ENCODE measurements at places on chromosomes 1 and 21.

DNA sequence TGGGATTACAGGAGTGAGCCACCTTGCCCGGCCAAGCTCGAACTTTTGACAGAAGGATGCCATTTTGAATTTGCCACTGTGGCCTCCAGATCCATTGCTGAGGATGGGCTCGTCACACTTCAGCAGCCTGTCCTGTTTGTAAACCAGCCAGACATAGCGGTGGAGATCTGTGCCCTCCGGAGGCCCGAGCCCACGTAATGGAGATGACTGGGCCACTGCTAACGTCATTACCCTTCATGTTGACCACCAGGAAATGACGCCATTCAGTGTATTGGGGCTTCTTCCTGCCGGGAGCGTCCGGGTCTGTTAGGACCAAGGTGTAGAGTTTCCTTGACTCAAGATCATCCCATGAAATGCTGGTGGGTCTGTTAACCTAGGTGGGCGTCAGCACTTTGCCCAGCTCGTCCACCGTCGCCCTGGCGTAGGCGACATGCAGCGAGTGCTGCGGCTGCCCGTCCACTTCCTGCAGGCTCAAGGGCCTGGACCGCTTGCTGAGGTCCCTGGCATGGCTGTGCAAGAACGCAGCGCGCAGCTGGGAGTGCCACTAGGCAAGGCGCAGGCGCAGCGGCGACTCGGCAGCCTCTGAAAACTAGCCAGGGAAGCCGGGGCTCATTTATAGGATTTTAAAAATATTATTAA lies 40.8 kb downstream of the PTPRC start:
- DNase-seq: no peak

DNA sequence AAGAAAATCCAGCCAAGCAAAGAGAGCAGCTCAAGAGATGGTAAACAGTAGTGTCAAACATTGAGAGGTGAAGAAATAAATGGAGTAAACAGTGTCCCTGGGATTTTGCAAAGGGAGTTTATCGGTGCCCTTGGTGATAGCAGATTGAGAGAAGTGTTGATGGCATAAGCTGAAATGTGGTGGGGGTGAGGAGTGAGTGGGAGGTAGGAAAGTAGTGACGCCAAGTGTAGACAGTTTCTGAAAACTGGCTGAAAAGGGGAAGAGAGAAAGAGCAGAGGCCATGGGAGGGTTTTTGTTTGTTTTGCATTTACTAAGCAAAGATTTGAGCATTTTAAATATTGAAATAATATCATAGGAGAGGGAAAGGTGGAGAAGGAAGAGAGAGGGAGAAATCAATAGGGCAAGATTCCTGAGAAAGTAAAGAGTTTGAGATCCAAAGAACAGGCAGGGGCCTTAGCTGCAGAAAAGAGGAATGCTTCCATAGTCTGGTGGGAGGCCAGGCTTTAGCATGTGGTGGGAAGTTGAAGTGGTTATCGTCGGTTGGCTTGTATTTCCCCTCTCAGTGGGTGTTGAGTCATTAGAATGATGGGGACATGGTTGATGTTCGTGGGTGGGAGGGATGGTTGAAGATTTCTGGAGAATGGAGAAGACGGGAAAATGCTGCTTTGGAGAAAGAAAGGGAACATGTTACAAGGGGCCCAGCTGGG lies 26.8 kb upstream of the RASAL2 start:
- no peak for DNase-seq

GRCh38 chr1:45205011-45205909 lies 1.1 kb downstream of the ZSWIM5 start:
- DNase-seq: peak; percentile 44

GRCh38 chr1:48203287-48203900 lies 19.1 kb upstream of the SLC5A9 start:
- DNase-seq: no peak

- DNase-seq: no peak
Measured at GRCh38 chr1:242890192-242890741, 364.8 kb downstream of the CEP170 start.

- no peak for DNase-seq
Measured at GRCh38 chr1:60731321-60731720, 351.0 kb upstream of the NFIA start.

- DNase-seq: no peak
Measured at GRCh38 chr1:168312718-168313604, 32.3 kb downstream of the TBX19 start.

GRCh38 chr1:213003256-213003655 lies 12.4 kb downstream of the ANGEL2 start:
- DNase-seq: no peak

DNA sequence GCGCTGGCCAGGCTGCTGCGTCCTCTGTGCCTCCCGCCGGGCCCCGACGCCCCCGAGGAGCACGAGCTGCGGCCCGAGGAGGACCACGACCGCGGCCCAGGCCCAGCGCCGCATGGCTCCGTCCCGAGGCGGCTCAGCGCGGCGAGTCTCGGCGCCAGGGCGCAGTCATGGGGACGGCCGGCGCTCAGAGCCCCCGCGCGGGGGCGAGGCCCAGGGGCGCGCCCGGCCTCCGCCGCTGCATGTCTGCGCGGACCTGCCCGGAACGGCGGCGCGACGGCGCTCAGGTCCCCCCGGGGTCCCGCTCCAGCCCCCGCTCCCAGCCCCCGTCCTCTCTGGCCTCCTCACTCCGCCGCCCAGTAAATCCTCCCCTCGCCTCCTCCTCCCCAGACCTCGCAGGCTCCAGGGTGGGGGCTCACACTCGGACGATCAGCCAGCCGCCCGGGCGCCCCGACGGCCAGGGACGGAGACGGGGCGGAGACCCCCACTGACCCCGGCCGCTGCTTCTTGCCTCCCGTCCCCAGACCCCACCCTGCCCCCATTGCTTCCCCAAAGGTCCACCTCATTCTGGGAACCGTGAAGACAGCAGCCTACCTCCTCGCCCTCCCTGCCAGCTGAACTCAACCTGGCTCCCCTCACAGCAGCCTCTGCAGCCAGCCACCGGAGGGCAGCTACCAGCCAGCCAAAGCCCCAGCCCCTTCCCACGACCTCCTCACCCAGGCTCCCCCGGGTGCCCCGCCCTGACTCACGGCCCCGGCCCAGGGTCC lies at the start of gene C1QTNF12:
Gene C1QTNF12 (minus strand): TSS at position 146 of the 764 bp plus-strand sequence. CDS start 32 bp downstream, at position 114.
- no peak for DNase-seq

- DNase-seq: no peak
Measured at GRCh38 chr1:223180731-223181321, 37.8 kb upstream of the TLR5 start.

- no peak for DNase-seq
Measured at GRCh38 chr1:94602316-94602715, 60.8 kb upstream of the F3 start.

- no peak for DNase-seq
Measured at GRCh38 chr1:22139066-22139594, 3.8 kb downstream of the WNT4 start.

DNA sequence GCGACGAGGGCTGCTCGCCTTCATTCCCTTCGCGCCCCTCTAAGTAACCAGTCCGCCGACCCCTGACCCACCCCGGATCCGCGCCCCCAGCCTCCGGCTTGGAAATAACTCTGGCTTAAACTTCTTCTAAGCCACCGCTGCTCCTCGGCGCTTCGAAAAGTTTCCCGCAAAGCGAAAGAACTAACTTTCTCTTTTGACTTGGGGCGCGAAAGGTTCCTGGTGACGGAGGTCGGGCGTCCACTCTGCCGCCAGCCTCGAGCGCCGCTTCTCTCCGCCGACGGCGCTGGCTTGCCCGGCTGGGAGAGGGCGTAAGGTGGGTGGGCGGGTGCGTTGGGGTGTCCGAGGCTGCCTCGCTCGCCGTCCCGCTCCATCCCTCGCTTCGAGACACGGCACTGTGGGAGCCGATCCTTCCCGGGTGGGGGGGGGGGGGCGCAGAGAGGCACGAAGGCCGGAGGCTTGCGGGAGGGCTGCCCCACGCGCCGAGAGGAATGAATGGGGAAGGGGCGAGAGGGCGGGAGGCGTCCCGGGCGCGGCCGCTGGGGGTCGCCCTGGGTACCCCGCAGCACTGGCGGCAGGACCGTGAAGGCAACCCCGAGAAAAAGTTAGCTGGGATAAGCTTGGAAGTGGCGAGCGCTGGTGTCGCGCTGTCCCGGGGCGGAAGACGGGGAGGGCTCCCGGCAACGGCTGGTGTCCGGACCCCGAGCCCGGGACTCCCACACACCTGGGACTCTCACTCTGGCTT lies 569 bp downstream of the ATF3 start:
- peak; percentile 63 for DNase-seq

GRCh38 chr1:37726751-37727585 lies 34.7 kb downstream of the CDCA8 start:
- no peak for DNase-seq

GRCh38 chr1:78096976-78097375 lies 51.2 kb downstream of the GIPC2 start:
- no peak for DNase-seq

GRCh38 chr1:190747704-190748103 lies 270.0 kb upstream of the BRINP3 start:
- no peak for DNase-seq

- no peak for DNase-seq
Measured at GRCh38 chr21:35506352-35506751, 457.2 kb upstream of the RUNX1 start.

DNA sequence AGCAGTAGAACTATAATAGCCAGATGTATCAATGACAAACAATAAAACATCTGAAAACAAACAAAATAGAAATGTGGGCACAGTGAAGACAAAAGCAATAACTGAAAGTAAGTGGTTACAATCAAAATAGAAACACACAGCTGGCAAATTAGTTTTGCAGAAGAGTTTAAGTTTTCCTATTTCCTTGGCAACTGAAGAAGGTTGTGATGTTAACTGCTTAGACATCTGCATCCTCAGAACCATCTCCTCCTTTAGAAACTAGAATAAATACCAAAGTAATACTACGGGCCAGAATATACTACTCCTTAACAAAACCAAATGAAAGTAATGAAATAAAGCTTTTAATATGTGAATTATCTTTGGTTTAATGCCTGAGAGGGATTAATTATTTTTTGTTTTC lies 605.5 kb downstream of the LTN1 start:
- DNase-seq: no peak

DNA sequence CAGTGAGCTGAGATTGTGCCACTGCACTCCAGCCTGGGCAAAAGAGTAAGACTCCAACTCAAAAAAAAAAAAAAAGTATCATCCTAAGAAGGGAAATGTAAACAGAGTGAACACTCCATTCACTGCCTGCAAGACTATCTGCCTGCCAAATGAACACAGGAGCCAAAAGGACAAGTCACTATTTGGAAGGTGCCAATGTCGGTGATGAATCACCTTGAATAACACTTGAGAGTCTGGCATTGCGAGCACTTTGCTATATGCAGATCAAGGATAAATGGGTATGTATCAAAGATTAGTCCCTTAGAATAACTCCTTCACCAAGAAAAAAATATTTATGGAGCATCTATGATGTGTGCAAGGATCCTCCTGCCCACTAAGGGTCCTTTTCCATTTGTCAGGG lies 6.6 kb downstream of the UBR4 start:
- DNase-seq: no peak

DNA sequence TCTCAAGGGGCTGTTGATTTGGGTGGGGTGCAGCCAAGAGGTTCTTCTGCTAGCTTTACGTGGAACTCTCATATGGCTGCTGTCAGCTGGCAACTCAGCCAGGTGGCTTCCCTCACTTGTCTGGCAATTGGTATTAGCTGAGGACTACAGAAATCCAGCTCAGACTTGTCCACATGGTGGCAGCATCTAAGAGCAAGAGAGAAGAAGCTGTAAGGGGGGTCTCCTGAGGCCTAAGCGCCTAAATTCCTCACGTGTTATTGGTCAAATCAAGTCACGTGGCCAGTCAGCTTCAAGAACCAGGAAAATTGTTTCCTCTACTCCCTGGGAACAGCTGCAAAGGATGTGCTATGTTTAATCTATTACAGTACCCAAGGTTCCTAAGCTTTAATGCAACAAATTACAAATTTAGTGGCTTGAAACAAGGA lies 4.2 kb upstream of the DYRK3 start:
- peak; percentile 91 for DNase-seq

GRCh38 chr1:112743174-112744008 lies 28.3 kb upstream of the PPM1J start:
- no peak for DNase-seq

DNA sequence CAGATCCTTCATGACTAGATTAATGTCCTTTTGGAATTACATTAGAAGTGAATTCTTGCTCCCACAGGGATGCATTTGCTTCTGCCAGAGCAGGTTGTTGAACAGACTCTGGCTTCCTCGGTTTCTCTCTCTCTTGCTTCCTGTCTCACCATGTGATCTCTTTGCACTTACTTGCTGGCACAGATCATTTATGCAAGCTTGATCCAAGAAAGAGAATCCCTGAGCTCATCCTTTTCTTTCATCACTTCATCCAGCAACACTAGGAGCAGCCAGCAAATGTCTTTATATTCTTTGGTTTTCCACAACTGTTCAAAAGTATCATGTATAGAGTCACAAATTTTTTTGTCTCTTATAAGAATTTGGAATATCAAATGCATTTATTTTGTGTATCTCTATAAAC lies 313.5 kb downstream of the ZNF326 start:
- no peak for DNase-seq

- DNase-seq: no peak
Measured at GRCh38 chr21:27776925-27777553, 810.2 kb upstream of the ADAMTS5 start.

GRCh38 chr1:117794073-117794472 lies 135.3 kb downstream of the GDAP2 start:
- DNase-seq: no peak

DNA sequence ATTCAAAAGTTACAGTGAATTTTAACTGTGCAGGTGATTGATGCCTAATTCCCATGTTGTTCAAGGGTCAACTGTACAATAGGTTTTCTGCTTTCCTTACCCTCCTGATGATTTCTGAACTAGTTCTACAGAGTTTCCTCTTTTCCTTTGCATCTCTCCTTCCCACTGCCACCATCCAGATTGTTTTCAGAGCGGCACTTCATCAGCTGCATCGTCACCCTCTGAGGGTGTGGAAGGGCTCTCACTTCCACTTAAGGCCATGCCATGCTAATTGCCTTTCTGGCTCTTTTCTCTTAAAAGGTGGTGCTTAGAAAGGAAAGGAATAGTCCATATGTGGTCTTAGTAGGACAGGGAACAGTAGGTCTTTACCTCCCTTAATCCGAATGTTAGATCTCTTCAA lies 39.1 kb downstream of the DISC1 start:
- DNase-seq: no peak

DNA sequence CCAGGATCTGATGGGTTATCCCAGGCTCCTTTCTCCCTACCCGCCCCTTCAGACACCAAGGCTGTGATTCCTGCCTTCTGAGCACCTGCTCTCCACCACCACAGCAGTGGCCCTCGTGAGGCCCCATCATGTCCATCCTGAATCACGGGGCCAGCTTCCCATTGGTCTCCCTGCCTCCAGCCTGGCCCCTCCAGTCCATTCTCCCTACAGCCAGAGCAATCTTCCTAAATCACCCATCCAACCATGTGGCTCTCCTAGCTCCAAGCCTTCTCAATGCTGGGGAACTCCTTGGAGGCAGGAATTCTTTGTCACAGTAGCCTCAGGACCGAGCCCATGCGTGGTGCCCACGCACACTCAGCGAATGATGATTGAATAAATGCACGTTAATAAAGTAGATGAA lies 8.9 kb upstream of the GLIS1 start:
- no peak for DNase-seq

GRCh38 chr1:156160000-156160742 lies 6.8 kb downstream of the SEMA4A start:
- no peak for DNase-seq

GRCh38 chr1:184186167-184186566 lies 134.6 kb downstream of the TSEN15 start:
- no peak for DNase-seq
